Prostate gland (tissue), 2 donors: ENCODE measurements at places on chromosomes 2 and 18. TPM values are rescaled to one million over a fixed set of nuclear protein-coding genes. Genes with fewer than 3 reads are reported as not detected.

The BCL11A gene
- total RNA-seq: 22.2 TPM

The SPP2 gene
- not detected for total RNA-seq

The ANKRD62 gene
- total RNA-seq: 4.3 TPM

The HTRA2 gene
- 37.9 TPM for total RNA-seq

- DNase-seq: no peak
These were observed 274.9 kb downstream of the NR4A2 start for GRCh38 chr2:156057647-156058046.

DNA sequence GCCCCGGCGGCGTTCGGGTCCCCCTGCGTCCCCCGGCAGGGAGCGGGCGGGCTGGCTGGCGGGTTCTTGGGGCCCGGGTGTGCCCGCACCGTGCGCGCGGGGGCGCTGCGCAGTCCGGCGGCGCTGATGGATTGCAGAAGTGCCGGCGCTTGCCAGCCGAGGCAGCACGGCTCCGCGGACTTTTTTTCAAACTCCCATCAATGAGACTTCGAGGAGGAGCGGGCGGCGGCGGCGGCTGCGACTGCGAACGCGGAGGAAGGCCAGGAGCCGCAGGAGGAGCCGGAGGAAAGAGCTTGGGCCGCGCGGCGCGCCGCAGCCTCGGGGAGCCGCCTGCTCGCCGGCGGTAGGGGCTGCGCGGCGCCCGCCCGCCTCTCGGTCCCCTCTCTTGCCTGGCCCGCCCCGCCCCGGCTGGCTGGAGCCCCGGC lies at the start of gene GLI2:
GLI2 (plus strand) TSS at position 123 of the 425 bp plus-strand sequence. CDS start 61,453 bp downstream, outside the sequence.
- peak; percentile 77 for DNase-seq

DNA sequence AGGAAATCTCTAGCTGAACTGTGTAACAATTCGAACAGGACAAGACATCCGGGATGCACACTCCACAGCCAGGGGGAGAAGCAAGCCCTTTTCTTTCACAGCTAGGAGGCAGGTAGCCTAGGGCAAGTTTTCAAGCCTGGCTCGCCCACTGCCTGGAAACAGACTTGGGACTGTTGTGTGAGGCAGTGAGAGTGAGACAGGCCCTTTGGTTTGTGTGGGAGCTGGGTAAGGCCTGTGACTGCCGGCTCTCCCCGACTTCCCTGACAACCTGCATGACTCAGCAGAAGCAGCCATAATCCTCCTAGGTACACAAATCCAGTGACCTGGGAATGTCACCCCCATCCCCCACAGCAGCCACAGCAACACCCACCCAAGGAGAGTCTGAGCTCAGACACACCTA lies 179.7 kb downstream of the WDPCP start:
- DNase-seq: no peak

GRCh38 chr2:172284209-172284608 lies 143.2 kb upstream of the ITGA6 start:
- no peak for DNase-seq

DNA sequence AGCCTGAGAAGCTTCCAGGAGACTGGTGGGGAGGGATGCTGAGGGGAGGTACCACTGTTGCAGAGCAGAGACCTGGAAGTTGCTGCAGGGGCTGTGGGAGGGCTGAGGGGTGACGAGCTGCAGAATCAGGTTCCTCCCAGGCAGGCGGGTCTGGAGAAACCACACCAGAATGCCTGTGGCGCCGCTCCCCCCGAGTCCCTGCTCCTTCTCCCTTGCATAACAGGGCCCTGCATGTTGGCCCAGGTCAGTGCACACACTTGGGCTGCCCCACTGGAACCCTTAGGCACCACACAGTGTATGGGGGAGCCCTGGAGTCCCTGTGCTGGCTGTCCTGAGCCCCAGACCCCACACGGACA lies 60.4 kb downstream of the ARL4C start:
- no peak for DNase-seq

DNA sequence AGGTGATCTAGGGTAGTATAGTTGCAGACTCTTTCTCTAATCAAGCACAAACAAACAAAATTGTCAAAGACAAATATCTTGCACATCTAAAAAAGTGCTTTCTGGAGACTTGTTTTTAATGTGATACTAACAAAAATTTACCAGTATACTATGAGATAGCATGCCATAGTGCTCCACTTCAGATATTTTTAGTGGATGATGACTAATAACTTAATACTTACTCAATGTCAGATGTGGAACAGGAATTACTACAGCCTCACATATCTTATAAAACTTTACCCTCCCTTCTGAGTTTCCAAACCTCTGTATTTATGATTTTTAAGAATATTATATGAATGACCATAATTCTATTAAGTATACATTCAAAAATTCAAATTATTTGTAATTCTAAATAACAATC lies 1162.0 kb upstream of the SLC39A10 start:
- DNase-seq: no peak

GRCh38 chr2:145601361-145601925 lies 1081.5 kb upstream of the ZEB2 start:
- no peak for DNase-seq

- no peak for DNase-seq
These were observed 1275.2 kb upstream of the CRIM1 start for GRCh38 chr2:35080231-35080910.

DNA sequence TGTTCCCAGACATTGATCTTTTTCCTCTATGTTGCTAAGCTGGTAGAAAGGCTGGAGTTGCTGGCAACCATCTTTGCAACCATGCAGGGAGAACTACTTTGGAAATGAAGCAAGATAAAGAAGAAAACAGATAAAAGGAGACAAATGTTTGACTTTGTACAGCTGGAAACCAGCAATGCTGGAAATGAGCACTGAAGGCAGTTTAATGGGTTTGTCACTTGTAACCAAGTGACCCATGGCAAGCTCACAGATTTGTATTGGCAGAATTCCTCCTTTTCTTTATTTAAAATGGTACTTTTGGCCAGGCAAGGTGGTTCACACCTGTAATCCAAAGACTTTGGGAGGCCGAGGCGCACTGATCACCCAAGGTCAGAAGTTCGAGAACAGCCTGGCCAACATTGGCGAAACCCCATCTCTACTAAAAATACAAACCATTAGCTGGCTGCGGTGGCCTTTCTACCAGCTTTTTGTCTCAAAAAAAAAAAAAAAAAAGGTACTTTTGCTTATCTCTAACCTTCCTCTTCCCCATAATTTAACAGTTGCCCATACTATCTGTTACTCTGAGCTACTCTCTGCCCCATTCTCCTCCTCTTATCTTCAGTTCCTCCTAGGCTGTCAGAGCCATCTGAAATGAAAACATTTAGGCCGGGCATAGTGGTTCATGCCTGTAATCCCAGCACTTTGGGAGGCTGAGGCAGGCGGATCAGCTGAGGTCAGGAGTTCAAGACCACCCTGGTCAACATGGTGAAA lies 2.0 kb upstream of the BOLA3 start:
- DNase-seq: no peak

DNA sequence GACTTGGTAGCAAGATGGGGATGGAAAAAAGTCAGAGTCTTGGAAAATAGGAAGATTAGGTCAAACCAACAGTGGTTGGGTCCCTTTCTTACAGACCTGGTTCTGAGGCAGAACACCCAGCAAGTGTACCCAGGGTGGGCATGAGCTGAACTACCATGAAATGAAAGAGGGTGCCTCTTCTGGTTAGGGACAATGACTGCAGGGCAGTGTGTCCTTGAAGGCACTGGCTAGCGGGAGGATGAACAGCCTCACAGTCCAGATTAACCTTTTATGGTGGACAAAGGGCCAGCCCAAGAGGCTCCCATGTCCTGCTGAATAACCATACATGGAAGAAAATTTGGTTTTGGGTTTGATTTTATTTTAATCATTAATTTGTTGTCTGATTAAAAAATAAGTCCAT lies 61.8 kb upstream of the CCDC85A start:
- no peak for DNase-seq
